ENCODE measurements at places on chromosomes 16 and 17. TPM values are rescaled to one million over a fixed set of nuclear protein-coding genes. Genes with fewer than 3 reads are reported as not detected.

DNA sequence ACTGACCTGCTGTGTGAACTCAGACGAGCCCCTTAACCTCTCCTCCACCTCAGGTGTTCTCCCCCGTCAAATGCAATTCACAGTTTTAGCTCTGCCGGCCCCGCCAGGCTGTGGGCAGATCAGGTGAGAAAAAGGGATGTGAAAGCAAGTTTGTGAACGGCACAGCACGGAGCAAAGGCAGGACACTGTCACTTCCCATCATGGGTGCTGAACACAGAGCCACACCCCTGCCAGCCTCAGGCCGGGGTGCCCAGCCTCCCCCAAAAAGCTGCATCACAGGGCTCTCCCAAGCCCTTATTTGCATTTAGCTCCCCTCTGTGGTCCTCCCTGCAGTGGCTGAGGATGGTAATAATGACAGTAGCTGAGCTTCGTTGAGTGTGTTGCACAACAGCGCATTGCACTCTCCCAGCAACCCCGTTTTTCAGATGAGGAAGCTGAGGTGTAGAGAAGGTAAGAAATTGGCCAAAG lies 88.8 kb upstream of the TNRC6C start:
- DNase-seq: no peak

ZNF200 gene
- 11.5 TPM for total RNA-seq

KRT14 gene
- not detected for total RNA-seq

KCNG4 gene
- not detected for total RNA-seq

GRCh38 chr17:36884495-36885152 lies 52.7 kb upstream of the LHX1 start:
- DNase-seq: no peak

ATP2A1 gene
- 0.04 TPM for total RNA-seq

VAT1L gene
- total RNA-seq: 6.4 TPM

KCNJ12 gene
- 0.14 TPM for total RNA-seq

KRT39 gene
- 0.18 TPM for total RNA-seq

- no peak for DNase-seq
Observed at GRCh38 chr17:77321649-77322513, 181.1 kb downstream of the SEC14L1 start.
